ENCODE measurements at places on chromosomes 2 and 18.

- DNase-seq: peak; percentile 74
Observed at GRCh38 chr2:100291152-100291970, 30.9 kb downstream of the LONRF2 start.

- DNase-seq: no peak
Observed at GRCh38 chr2:64457524-64457923, 3.6 kb downstream of the LGALSL start.

GRCh38 chr18:47944972-47945852 is 14.8 kb upstream of the SMAD2 start:
- no peak for DNase-seq

- DNase-seq: peak; percentile 55
Observed at GRCh38 chr2:204795156-204795555, 249.9 kb downstream of the PARD3B start.

DNA sequence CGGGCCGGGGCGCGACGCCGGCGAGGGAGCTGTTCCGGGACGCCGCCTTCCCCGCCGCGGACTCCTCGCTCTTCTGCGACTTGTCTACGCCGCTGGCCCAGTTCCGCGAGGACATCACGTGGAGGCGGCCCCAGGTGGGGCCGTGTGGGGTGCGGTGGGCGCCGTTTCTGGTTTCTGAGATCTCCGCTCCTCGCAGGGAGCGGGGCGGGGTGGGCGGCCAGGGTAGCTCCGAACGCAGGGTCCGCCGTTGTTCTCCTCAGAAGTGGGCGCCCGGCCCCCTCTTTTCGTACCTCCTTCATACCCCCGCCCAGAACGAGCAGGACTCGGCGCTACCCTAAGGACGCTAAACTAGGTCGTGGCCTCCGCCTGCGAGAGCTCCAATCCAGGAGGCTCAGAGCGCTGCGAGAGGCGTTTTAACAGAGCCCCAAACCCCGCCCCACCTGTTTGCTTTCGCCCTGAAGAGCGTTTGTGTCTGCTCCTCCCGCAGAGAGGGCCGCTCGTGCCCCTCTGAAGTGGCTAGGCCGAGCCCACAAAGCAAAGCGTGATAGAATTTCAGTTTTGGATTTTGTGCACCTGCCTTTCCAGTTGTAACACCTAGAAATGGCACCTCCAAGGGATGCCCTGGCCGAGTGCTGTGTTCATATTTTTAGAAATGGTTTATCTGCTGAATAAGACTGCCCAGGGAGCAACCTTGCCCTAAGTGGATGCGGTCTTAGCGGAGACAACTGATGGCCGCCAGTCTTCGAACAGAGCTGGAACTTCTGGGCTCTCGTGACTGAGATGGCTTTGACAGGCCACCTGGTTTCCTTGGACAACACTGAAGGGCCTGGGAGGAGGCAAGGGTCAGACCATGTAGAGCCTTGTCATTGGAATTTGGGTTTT is 626 bp downstream of the CAPN10 start:
- DNase-seq: no peak

- DNase-seq: no peak
Observed at GRCh38 chr2:36704475-36705150, 8.1 kb downstream of the VIT start.

GRCh38 chr2:241010531-241011295 is 12.3 kb downstream of the SNED1 start:
- no peak for DNase-seq

DNA sequence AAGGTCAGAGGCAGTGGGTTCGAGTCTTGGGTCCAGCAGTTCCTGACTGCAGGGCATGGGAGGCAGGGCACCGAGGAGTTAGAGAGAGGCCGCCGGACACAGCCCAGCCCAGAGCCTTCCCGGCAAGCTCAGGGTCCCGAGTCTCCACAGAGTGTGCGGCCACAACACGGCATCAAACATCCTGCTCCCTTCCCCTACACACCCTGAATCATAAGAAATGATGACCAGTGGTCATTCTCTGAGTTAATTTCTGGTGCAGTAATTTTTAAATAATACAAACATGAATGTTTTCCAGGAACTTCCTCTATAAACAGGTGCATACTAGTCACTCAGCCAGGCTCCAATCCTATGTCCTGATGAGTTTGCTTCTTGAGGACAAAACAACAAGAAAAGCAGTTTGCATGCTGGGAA is 118.0 kb downstream of the PXDN start:
- peak; percentile 25 for DNase-seq

DNA sequence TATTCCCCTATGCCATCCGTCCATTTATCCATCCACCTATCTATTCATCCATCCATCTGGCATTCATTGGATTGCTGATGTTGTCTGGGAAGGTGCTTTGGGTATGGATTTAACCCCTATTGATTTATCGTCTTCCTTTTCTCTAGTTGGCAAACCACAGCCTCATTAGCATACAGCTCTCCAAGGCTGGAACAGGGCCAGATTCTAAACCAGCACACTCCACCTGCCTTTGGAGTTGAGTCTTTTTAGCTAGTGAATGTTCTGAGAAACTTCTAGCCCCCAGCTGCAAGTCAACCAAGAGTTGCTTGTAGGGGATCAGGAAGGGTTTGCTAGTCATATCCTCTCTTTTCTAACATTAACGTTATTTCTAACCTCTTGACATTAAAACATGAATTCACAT is 90.7 kb downstream of the NRP2 start:
- DNase-seq: no peak

DNA sequence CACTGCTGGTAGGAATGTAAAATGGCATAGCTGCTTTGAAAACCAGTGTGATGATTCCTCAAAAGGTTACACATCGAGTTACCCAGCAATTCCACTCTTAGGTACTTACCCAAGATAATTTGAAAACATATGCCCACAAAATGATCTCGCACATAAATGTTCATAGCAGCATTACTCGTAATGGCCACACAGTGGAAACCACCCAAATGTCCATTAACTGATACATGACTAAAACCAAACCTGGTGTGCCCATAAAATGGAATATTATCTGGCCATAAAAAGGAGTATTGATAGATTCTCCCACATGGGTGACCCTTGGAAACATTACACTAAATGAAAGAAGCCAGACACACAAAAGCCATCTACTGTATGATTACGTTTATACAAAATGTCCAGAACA is 70.4 kb downstream of the ALPK2 start:
- DNase-seq: no peak

- DNase-seq: no peak
Observed at GRCh38 chr2:198062826-198063225, 258.4 kb downstream of the PLCL1 start.

GRCh38 chr2:65024149-65024829 is 31.9 kb upstream of the CEP68 start:
- peak; percentile 25 for DNase-seq

GRCh38 chr2:219595256-219595655 is 2.4 kb upstream of the STK11IP start:
- DNase-seq: no peak

- peak; percentile 64 for DNase-seq
Observed at GRCh38 chr2:33126958-33127357, 180.2 kb downstream of the LTBP1 start.

- no peak for DNase-seq
Observed at GRCh38 chr2:53448591-53448990, 319.0 kb upstream of the CHAC2 start.

GRCh38 chr18:79381811-79382311 is 13.9 kb upstream of the NFATC1 start:
- DNase-seq: no peak

GRCh38 chr2:175074478-175074877 is 69.3 kb upstream of the CHN1 start:
- DNase-seq: no peak

DNA sequence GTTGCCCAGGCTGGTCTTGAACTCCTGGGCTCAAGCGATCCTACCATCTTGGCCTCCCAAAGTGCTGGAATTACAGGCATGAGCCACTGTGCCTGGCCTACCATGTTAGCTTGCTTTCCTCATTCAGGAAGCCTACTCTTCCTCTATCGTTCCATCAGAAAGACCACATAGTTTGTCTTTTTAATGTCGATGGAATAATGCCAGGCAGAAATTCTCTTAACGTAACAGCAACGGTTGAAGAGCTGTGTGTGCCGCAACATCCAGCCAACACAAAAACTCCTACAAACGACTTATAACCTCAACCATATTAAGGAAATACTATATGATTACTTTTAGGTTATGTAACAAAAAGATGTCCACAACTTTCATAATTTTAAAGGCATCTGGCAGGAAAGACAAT is 10.5 kb downstream of the ITGB1BP1 start:
- no peak for DNase-seq

DNA sequence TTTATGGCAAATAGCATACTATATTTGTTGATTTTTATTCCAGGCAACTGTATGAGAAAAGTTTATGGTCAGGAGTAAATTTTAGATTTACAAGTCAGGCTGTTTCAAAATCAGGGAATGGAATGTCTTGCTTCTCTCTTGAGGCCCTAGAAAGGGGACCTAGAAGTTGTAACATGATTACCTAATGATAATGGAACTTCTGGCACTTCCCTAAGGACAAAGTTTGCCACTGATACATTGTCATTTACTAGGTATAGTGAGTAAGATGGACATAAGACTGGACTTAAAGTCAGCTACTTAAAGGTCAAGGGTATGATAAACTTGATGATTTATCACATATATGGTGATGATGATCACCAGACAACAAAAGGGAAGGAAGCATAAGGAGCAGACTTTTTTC is 103.3 kb upstream of the VRK2 start:
- peak; percentile 50 for DNase-seq

GRCh38 chr2:231123362-231123898 is 1.4 kb downstream of the HTR2B start:
- DNase-seq: peak; percentile 38

- no peak for DNase-seq
Observed at GRCh38 chr18:57195341-57195740, 48.5 kb downstream of the BOD1L2 start.

- DNase-seq: no peak
Observed at GRCh38 chr2:48169141-48169592, 262.9 kb upstream of the FBXO11 start.

- DNase-seq: no peak
Observed at GRCh38 chr18:40897884-40898283, 1057.2 kb upstream of the PIK3C3 start.

DNA sequence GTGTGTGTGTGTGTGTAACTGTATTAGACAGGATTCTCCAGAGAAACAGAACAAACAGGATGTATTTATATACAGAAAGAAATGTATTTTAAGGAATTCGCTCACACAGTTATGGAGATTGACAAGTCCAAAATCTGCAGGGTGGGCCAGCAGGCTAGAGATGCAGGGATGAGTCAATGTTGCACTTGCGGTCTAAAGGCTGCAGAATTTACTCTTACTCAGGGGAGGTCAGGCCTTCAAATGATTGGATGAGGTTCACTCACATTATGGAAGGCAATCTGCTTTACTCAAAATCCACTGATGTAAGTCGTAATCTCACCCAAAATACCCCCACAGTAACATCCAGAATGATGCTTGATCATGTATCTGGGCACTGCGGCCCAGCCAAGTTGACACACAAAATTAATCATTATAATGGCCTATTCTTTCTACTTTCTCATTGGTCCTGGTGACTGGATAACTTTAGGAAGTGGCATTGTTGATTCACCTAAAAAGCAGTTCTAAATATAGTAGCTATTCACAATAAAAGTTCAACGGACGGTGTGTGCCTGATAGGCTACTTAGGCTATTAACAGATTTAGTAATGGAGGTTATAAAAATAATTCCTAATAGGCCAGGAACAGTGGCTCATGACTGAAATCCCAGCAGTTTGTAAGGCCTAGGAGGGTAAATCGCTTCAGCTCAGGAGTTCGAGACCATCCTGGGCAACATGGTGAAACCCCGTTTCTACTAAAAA is 40.6 kb upstream of the ACYP2 start:
- no peak for DNase-seq

DNA sequence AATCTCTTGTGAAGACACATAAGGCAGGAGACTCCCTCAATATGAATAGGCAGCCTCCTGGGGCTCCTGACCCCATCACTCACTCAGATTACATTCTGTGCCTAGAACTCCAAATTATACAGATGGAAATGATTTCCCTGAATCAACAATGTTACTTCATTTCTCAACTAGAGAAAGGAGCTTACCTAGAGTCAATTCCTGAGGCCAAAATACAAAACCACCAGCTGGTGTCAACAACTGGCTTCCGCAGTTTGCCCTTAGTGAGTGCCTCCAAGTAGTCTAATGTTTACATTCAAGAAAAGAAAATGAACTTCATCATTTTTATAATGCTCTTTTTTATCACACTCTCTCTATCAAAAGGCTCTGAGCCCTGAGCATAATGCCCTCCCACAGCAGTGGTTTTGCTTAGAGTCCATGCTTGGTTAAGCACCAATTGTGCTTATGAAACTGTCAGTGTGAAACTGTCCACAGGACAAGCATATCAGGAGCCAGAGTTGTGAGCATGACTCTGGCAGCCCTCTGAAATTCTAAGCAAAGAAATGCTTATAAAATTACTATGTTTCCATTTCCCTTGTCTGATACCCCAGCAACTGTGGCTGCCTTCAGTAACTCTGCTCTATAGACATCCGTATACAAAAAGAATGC is 305.7 kb upstream of the PKDCC start:
- DNase-seq: no peak

DNA sequence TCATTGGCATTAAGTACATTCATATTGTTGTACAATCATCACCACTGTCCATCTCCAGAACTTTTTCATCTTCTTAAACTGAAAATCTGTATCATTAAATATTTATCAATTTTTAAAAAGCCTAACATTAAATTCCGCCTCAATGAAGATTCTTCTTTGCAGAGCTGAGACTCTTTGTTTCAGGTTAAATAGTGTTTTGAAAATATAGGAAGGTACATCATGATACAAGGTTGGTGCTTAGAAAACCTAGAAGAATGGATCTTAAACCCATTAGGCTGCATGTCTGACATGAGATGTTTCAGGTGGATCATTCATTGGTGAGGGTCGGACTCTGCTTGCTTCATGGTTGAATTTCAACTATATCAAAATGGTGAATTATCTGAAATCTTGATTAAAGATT is 30.5 kb downstream of the DDX1 start:
- DNase-seq: no peak

GRCh38 chr2:126952216-126952615 is 53.5 kb downstream of the TEX51 start:
- DNase-seq: no peak

DNA sequence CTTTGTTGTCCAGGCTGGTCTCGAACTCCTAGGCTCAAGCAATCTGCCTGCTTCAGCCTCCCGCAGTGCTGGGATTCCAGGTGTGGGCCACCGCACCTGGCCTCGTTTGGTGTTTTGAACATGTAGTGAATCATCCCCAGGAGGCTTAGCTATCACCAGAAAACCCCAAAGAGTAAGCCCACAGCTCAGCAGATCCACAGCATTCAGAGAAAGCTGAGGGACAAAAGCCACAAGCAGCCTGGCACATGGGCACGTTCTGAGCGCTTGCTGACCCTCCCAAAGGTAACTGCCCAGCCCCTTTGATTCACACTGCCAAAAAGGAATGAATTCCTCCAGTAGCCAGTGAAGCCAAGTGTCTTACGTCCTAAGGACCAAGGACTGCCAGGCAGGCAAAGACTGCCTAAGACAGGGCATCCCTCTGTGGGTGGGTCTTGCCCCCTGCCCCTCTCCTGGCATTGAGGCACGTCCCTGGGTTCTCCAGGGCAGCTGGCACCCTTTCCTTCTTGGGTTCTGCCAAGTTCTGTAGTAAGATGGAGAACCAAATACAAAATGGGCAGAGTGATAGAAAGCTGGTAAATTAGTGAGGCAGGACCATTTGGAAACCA is 31.7 kb downstream of the MBP start:
- no peak for DNase-seq

- no peak for DNase-seq
Observed at GRCh38 chr18:10562773-10563160, 36.9 kb downstream of the NAPG start.

- no peak for DNase-seq
Observed at GRCh38 chr18:3683483-3683882, 233.5 kb downstream of the TGIF1 start.
